MCF 10A (cell line): ENCODE measurements at places on chromosomes 5 and 9. TPM values are rescaled to one million over a fixed set of nuclear protein-coding genes. Genes with fewer than 3 reads are reported as not detected.
A peak's percentile ranks its signal among the peaks of the same experiment; 100 is the strongest.

The MCIDAS gene
- total RNA-seq, result 1.8 TPM in 2 replicates

The PRLR gene
- 0.16 and 0.44 TPM in 2 replicates for total RNA-seq

The FCN2 gene
- not detected in 2 replicates for total RNA-seq

The BAAT gene
- total RNA-seq, result 0.14 and 0.15 TPM in 2 replicates

The DNAJB5 gene
- total RNA-seq, result 2.2 and 2.9 TPM in 2 replicates

The RFK gene
- 22.6 and 27.0 TPM in 2 replicates for total RNA-seq

The TAL2 gene
- not detected in 2 replicates for total RNA-seq

The SPINK7 gene
- not detected in 2 replicates for total RNA-seq

The CDH10 gene
- 0.33 and 0.39 TPM in 2 replicates for total RNA-seq

The ABLIM3 gene
- 168 and 206 TPM in 2 replicates for total RNA-seq

The CDH9 gene
- total RNA-seq, result not detected in 2 replicates

The C9orf153 gene
- 0.19 TPM in 1 of 2 replicates, not detected in the other for total RNA-seq

The MOB3B gene
- total RNA-seq, result 2.2 and 3.7 TPM in 2 replicates

The INSYN2B gene
- total RNA-seq, result 0.19 and 0.49 TPM in 2 replicates

DNA sequence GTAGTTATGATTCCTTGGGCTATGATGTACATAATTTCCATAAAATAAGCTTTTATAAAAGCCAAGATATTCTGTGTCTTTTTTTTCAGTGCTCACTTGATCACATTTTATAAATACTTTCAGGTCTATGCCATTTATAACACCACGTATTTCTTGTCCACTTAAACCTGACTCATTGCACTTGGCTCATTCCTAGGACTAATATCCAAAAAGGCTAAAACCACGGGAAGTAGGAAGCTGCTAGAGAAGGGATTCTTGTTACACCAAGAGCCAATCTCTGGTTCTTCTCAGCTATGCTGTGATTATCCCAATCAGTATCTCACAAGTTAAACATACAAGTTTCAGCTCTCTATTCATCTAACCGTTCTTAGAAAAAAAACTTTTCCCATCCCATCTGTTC, 80.4 kb upstream of the CDH6 start:
- H3K4me1 ChIP-seq, result peaks cover 9% of the 10 kb centered on the region
- H3K27ac ChIP-seq, result no peak overlapping the region
- DNase-seq, result peak; percentile 11
- no peaks in the 10 kb centered on the region for H3K27me3 ChIP-seq
- H3K4me3 ChIP-seq, result no peak overlapping the region

DNA sequence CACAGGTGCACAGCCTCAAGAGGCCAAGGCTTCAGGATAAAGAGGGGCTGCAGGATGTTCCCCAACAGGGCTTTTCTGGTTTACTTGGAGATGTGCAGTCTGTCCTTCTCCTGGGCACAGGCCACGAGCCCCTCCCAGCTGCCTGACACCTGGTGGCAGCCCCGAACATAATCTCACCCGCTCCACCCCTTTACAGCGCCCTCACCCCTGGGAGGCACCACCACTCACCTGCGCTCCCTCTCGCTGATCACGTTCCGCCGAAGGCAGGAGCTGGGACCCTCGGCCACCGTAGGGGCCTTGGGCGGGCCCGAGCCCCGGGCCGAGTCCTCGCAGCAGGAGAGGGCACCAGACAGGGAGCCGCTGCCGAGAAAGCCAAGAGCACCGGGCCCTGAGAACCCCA, 514 bp downstream of the SOHLH1 start:
- H3K27me3 ChIP-seq, result no peaks in the 10 kb centered on the region
- no peaks in the 10 kb centered on the region for H3K4me1 ChIP-seq
- H3K36me3 ChIP-seq, result no peaks in the 10 kb centered on the region
- H3K27ac ChIP-seq, result no peak overlapping the region
- H3K4me3 ChIP-seq, result no peak overlapping the region
- DNase-seq, result no peak

DNA sequence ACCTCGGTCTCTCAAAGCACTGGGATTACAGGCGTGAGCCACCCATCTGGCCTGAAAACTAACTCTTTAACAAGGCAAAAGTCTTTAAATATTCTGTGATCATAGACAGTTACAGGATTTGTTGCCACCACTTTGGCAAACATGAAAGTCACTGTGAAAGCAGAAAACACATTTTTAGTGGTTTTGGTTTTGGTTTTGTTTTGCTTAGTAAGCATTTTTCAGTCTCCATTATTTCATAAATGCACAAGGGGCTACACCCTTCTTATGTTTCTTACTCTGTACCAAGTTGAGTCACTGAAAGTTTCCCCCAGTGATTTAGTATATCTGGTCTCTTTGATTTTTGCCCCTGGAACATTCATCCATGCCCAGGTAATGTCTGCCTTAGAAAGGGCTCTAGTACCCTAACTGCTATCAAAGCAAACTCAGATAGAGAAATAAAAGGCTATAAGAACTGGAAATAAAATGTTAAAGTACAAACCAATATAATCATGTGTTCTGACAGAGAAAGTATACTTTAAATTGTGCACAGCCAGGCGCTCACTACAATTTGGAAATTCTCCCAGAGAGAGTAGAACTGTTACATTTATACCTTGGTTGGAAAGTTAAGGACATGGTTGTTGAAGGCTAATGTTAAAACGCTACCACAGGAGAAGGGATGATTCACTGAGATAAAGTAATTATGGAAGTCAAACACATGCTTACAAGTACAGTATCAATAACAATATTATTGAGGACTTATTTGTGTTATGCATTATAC, 1022.5 kb upstream of the DMAC1 start:
- H3K36me3 ChIP-seq, result no peaks in the 10 kb centered on the region
- no peaks in the 10 kb centered on the region for H3K4me1 ChIP-seq
- no peak overlapping the region for H3K27ac ChIP-seq
- DNase-seq, result no peak

- H3K27ac ChIP-seq, result no peak overlapping the region
- no peak overlapping the region for H3K4me3 ChIP-seq
- peak; percentile 86 for DNase-seq
- H3K27me3 ChIP-seq, result no peaks in the 10 kb centered on the region
These were observed 83.9 kb upstream of the GRAMD2B start for GRCh38 chr5:126339215-126339805.

DNA sequence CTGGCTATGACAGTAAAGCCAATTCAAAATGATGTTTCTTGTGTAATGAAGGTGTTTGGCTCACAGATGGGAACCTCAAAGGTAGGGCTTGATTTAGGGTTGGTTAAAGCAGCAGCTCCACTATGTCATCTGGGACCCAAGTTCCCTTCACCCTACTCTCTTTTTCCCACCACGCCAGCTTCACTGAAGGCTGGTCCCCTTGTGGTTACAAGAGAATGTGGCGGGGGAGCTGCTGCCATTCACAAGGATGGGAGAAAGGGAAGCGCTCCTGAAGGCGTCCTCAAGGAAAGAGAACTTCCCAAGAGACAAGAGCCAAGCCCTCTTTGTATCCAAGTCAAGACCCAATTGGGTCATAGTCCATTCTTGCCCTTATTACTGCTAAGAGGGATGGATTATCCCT, 72.7 kb downstream of the NTRK2 start:
- no peak for DNase-seq
- no peak overlapping the region for H3K4me3 ChIP-seq
- no peaks in the 10 kb centered on the region for H3K4me1 ChIP-seq

DNA sequence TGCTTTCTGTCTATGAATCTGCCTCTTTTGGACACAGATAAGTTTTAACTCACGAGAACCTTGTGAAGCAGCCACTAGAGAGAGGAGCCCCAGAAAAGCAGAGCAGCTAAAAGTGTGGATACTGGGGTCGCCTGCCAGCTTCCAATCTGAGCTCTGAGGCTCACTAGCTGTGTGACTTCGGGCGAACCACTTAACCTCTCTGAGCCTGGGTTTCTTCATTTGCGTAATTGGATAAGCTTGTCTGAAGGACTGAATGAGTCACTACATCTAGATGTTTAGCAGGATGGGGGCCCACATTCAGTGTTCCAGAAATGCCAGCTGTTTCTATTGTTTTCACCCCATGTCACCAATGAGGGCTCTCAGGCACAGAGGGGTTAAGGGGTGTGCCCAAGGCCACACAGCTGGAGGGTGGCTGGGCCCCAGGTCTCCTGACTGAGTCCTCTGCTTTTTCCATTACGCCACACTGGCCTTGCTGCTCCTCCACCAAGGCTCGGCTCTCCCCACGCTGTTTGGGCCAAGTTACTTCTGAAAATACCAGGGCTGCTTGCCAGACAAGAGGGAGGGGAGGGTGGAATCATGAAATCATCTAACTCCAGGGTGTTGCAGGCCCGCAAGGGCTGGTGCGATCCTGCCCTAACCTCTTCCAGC, 36.2 kb downstream of the SH3PXD2B start:
- peak; percentile 100 for DNase-seq
- H3K4me1 ChIP-seq, result peaks cover 68% of the 10 kb centered on the region
- H3K27ac ChIP-seq, result peak overlapping the region; percentile 80
- peak overlapping the region; percentile 73 for H3K4me3 ChIP-seq
- H3K27me3 ChIP-seq, result no peaks in the 10 kb centered on the region

- no peak overlapping the region for H3K27ac ChIP-seq
- H3K4me3 ChIP-seq, result no peak overlapping the region
- H3K36me3 ChIP-seq, result no peaks in the 10 kb centered on the region
- no peak for DNase-seq
- H3K27me3 ChIP-seq, result no peaks in the 10 kb centered on the region
- peaks cover 1% of the 10 kb centered on the region for H3K4me1 ChIP-seq
These were observed 74.4 kb downstream of the SLC28A3 start for GRCh38 chr9:84266087-84266561.

DNA sequence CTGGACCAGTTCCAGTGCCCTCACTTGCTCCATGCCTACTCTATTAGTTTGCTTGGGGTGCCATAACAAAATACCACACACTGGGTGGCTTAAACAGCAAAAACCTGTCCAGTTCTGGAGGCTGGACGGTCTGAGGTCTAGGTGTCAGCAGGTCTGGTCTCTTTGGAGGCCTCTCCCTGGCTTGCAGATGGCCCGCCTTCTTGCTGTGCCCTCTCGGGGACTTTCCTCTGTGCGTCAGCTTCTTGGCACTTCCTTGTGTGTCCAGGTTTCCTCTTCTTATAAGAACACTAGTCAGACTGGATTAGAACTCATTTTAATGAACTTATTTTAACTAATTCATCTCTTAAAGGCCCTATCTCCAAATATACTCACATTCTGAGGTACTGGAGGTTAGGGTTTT, 97.2 kb downstream of the CARTPT start:
- no peaks in the 10 kb centered on the region for H3K36me3 ChIP-seq
- H3K27me3 ChIP-seq, result peaks cover 6% of the 10 kb centered on the region
- peak; percentile 14 for DNase-seq
- H3K4me1 ChIP-seq, result no peaks in the 10 kb centered on the region
- no peak overlapping the region for H3K27ac ChIP-seq

DNA sequence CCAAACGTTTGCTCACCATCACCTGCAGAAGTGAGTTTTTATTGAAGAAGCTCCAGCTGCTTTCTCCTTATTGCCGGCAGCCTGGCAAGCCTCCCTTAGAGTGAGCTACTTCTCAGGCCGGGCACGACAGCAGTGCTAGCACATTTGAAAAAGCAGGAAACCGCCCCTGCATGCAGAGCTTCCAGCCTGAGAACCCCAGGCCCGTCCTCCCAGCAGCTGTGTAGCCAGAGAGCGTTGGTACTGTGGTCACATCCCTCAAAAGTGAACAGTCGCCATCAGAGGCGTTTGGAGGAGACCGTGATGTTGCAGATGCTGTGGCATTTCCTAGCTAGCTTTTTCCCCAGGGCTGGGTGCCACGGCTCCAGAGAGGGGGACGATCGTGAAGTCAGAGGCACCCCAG, 23.5 kb downstream of the SLC25A25 start:
- no peak for DNase-seq
- H3K4me3 ChIP-seq, result no peak overlapping the region
- H3K27me3 ChIP-seq, result no peaks in the 10 kb centered on the region
- H3K36me3 ChIP-seq, result no peaks in the 10 kb centered on the region
- peak overlapping the region; percentile 63 for H3K27ac ChIP-seq

- no peaks in the 10 kb centered on the region for H3K4me1 ChIP-seq
- no peaks in the 10 kb centered on the region for H3K27me3 ChIP-seq
- no peak overlapping the region for H3K4me3 ChIP-seq
- no peaks in the 10 kb centered on the region for H3K36me3 ChIP-seq
- no peak for DNase-seq
- H3K27ac ChIP-seq, result no peak overlapping the region
These were observed 572.1 kb downstream of the CHSY3 start for GRCh38 chr5:130476325-130476724.

DNA sequence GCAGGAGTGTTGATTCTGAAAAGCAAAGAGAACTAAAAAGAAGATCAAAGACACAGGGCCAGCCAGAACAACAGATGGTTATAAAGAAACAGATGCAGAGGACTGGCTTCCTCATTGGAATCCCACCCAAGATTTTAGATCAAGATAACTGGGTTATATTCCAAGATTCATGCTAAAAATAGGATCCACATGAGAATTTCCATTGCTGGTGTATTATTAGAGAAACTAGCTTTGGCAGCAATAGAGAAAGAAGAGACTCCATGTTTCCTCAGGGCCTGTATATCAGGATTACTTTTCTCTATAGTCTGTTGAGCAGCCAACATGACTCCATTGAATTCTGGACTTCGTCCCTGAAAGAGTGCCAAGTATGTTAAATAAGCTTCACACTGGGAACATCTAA, 367.3 kb downstream of the TUSC1 start:
- no peaks in the 10 kb centered on the region for H3K4me1 ChIP-seq
- no peak overlapping the region for H3K27ac ChIP-seq
- DNase-seq, result no peak
- no peaks in the 10 kb centered on the region for H3K36me3 ChIP-seq
- no peak overlapping the region for H3K4me3 ChIP-seq

DNA sequence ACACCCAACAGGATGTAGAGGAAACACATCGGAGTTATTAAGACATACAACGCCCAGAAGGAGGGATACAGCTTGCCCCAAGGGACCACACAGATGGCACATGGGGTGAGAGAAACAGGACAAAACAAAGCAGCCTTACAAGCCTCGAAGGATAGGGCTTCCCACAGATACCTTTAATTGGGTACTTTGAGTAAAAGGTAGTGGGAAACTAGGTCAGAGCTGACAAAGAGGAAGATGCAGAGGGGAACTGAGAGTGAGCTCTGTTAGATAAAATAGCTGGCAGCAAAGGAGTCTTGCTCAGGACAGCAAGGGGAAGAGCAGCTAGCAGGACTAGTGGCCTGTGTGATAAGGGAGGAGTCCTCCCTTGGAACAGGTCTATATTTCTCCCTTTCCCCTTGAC, 48.2 kb downstream of the OTP start:
- DNase-seq, result no peak
- no peak overlapping the region for H3K4me3 ChIP-seq
- no peak overlapping the region for H3K27ac ChIP-seq

GRCh38 chr5:117299224-117299935, 724.8 kb upstream of the SEMA6A start:
- no peaks in the 10 kb centered on the region for H3K36me3 ChIP-seq
- H3K27me3 ChIP-seq, result no peaks in the 10 kb centered on the region
- no peak for DNase-seq
- H3K4me3 ChIP-seq, result no peak overlapping the region

- H3K4me1 ChIP-seq, result peaks cover 11% of the 10 kb centered on the region
- no peak for DNase-seq
- H3K27ac ChIP-seq, result no peak overlapping the region
- H3K36me3 ChIP-seq, result peaks cover 9% of the 10 kb centered on the region
- no peaks in the 10 kb centered on the region for H3K27me3 ChIP-seq
These were observed 631.9 kb downstream of the PSAT1 start for GRCh38 chr9:78928625-78929405.

- peak overlapping the region; percentile 69 for H3K27ac ChIP-seq
- peaks cover 6% of the 10 kb centered on the region for H3K36me3 ChIP-seq
- peak; percentile 92 for DNase-seq
- H3K4me1 ChIP-seq, result peaks cover 42% of the 10 kb centered on the region
- H3K4me3 ChIP-seq, result peak overlapping the region; percentile 2
These were observed 5.1 kb upstream of the CAST start for GRCh38 chr5:96657068-96657467.

- peaks cover 17% of the 10 kb centered on the region for H3K27me3 ChIP-seq
- no peak overlapping the region for H3K27ac ChIP-seq
- no peak overlapping the region for H3K4me3 ChIP-seq
These were observed 13.2 kb downstream of the TSPAN17 start for GRCh38 chr5:176660530-176660859.
